ENCODE measurements at places on chromosomes 6 and 20.

GRCh38 chr6:145756170-145756662 lies 20.9 kb upstream of the EPM2A start:
- no peak for DNase-seq

DNA sequence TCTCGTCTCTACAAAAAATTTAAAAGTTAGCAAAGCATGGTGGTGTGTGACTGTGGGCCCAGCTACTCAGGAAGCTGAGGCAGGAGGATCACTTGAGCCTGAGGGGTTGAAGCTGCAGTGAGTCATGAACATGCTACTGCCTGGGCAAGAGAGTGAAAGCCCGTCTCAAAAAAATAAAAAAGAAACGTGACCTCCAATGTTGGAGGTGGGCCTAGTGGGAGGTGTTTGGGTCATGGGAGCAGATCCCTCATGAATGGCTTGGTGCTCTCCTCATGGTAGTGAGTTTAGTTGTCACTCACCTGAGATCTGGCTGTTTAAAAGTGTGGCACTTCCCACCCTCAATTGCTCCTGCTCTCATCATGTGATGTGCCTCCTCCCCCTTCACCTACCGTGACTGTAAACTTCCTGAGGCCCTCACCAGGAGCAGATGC lies 24.3 kb downstream of the RBL1 start:
- no peak for DNase-seq

DNA sequence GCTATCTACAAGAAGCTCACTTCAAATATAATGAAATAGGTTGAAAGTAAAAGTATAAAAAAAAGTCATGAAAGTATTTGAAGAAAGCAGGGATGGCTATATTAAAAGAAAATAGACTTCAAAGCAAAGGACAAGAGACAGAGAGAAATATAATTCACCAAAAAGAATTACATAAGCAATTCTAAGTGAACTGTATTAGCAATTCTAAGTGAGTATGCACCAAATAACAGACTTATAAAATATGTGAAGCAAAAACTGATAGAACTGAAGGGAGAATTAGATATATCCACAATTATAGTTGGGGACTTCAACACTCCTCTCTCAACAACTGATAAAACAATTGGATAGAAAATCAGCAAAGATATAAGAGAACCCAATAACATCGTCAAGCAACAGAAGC lies 38.8 kb upstream of the ID4 start:
- DNase-seq, result no peak

DNA sequence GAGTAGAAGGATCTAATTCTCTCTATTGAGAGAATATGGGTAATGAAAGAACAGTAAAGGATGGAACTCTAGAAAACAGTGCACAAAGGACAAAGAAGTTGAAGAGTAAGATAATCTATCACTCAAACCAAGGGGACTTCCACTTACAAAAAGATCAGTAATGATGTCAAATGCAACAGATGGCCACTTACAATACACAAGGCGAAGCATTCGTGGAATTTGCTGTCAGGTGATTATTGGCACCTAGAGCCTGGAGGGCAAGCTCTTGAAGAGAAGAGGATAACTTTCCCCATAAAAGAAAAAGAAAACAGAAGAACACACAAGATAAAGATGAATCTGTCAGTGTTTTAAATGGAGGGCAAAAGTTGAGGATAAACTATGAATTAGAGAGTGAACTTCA lies 256.0 kb upstream of the TCF21 start:
- no peak for DNase-seq

DNA sequence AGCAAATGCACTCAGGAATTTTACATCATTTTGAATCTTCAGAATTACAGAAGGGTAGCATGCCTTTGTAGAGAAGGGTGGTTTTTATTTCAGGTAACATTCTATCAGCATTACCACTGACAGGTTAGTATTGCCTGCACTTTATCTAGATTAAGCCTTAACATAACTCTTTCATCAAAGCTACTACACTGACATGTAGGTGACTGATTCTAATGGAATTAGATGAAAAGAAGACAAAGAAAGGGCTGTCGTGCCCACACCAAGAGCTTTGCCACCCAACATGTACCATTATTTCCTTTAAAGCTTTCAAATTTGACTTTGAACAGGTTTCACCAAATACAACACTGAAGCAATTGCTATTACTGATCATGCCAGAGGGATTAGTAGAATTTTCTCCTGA lies 551.9 kb downstream of the EYS start:
- DNase-seq, result no peak

- no peak for DNase-seq
Observed at GRCh38 chr6:63887002-63887751, 251.6 kb downstream of the PHF3 start.

- DNase-seq, result no peak
Observed at GRCh38 chr20:1953621-1954020, 40.2 kb downstream of the PDYN start.

- no peak for DNase-seq
Observed at GRCh38 chr6:36612101-36612625, 18.0 kb downstream of the SRSF3 start.

DNA sequence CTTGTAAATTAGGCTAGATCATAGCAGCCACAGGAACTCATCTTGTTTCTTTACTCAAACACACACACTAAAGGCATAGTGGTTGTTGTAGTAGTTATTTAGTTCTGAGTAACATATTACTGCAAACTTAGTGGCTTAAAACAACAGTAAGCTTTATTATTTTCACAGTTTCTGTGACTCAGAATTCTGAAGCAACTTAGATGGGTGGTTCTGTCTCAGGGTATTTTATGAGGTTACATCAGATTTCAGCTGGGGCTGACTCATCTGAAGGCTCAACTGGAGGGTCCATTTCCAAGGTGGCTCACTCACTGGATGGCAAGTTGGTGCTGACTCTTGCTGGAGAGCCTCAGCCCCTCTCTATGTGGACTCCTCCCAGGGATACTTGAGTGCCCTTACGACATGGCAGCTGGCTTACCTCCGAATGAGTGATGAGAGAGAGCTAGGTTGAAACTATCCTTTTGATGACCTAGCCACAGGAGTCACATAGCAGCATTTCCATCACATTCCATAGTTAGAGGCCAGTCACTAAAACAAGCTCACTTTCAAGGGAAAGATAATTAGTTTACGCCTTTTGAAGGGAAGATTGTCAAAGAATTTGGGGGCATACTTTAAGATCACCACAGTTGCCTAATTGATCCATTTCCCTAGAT lies 136.5 kb upstream of the PRND start:
- no peak for DNase-seq

- no peak for DNase-seq
Observed at GRCh38 chr6:134909701-134910592, 40.0 kb downstream of the ALDH8A1 start.

GRCh38 chr6:2597991-2598390 lies 152.7 kb downstream of the MYLK4 start:
- no peak for DNase-seq

DNA sequence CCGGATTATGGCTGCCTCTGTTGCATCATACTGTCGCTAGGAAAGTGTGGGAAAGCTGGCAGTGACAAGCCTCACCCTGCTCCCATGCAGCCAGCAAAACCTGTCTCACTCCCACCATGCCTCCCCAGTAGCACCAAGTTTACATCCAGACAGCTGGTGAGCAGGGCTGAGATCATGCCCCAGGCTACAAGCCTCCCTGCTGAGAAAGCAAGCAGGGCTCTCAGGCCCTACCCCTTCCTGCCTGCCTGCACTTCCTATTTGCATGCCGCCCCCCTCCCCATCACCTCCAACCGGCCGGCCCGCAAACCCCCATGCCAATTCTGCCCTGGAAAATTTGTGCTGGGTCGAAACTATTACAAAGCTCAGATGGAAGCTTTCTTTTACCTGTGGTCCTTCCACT lies 408.2 kb upstream of the FKBP1C start:
- DNase-seq, result no peak

DNA sequence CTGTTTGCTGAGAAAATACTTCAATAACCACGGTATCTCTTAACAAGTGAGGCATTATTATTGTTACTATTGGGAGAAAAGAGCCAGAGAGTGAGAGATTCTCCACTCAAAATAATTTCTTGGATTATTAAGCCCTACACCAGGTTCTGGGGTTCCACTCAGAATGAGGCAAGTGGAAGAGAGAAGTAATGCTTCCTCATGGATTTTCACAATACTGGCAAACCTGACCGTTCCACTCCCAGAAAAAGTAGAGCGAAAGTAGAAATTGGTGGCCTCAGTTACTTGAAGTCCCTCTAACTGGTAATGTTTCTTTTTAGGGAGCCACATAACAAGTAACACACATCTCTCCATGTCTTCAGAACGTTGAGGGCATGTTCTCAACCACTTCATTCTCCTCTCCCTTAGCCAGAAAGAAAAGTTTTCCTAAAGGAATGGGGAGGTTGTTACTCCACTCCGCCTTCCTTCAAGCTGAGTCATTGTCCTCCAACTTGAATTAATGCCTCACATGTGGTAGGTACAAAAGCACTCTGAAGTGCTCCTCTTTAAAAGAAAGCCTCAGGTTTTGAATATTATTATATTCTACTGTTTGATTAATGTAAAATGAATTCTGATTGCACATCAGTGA lies 1.9 kb downstream of the BAG2 start:
- no peak for DNase-seq

GRCh38 chr20:35891375-35891774 lies 62.9 kb downstream of the SCAND1 start:
- DNase-seq, result no peak
